ENCODE measurements at places on chromosomes 7 and 10.
A peak's percentile ranks its signal among the peaks of the same experiment; 100 is the strongest.

DNA sequence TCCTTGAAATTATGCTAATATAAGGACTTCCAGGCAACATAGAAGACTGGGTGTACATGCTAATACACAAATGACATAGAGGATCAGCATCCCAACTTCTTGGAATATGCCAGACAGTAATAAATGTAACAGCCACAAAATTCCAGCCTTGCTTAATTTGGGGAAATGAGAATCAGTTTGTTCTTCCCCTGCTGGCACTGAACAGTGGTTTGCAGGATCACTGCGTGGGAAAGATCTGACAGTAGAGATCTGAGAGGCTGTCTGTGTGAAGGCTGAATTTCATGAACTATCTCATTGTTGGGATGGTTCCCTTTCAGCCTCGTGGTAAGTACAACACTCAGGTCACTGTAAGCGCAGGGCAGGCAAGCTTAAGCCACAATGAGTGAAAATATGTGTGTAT lies 1078.0 kb downstream of the LRMDA start:
- no peak for DNase-seq

GRCh38 chr7:128869138-128869943 lies 6.7 kb downstream of the ATP6V1F start:
- peak; percentile 87 for DNase-seq

- no peak for DNase-seq
Measured at GRCh38 chr10:78768041-78768835, 300.5 kb upstream of the ZMIZ1 start.

DNA sequence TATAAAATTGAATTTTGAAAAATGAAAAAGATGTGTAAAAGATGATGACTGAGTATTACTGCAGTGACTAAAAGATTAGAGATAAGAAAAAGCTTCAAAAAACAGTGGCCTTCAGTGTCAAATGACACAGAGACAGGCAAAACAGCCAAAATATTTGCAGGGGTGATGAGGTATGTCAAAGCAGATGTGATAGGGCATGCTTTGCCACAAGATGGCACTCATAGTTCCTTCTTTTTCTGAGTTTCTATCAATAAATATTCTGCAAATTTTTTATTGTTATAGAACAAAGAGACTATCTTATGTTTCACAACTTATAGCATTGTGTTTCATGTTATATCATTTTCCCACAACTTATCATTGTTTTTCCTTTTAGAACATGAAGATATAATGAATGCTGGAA lies 344.1 kb upstream of the HPS1 start:
- DNase-seq, result peak; percentile 61

DNA sequence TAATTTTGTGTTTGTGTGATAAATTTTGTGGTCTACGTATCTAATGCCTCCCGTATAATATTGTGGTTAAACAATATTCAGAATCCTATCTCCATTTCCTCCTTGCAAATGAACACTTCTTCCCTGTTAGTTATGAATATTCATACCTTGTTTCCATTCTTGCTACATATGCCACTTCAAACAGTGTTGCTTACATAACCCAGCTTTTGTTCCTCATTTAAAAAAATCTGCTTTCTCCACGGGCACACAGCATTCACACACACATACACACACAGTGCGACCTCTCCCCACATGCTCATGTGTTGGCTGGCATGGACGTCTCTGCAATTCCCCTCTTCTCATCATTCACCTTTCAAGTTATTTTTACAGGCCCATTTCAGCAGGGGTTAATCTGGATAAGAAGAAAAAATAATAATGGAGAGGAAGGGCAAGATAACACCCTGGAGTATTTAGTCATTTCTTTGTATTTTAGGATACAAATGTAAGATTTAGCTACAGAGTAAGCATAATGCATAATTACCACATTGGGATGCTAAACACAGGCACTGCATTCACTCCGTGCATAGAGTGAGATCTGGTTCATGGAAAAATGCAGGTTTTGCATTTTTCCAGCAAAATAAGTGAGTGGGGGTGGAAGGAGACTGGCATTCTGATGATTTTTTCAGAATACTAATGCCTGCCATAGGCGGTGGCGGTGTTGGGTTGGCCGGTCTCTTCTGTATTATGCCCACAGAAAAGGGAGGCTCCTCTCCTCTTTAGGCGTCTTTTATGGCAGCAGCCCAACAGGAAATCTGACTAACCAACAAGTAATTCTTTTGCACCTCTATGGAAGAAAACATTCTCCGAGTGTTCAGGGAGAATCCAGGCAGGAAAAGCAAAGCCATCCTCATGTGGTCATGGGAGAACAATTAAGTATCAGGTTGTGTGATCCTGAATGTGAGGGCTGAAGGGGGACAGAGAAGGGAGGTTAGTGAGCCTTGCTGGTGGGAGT lies 31.7 kb upstream of the ELMO1 start:
- DNase-seq, result no peak

GRCh38 chr7:1475991-1476390 lies 16.7 kb upstream of the MICALL2 start:
- DNase-seq, result no peak

DNA sequence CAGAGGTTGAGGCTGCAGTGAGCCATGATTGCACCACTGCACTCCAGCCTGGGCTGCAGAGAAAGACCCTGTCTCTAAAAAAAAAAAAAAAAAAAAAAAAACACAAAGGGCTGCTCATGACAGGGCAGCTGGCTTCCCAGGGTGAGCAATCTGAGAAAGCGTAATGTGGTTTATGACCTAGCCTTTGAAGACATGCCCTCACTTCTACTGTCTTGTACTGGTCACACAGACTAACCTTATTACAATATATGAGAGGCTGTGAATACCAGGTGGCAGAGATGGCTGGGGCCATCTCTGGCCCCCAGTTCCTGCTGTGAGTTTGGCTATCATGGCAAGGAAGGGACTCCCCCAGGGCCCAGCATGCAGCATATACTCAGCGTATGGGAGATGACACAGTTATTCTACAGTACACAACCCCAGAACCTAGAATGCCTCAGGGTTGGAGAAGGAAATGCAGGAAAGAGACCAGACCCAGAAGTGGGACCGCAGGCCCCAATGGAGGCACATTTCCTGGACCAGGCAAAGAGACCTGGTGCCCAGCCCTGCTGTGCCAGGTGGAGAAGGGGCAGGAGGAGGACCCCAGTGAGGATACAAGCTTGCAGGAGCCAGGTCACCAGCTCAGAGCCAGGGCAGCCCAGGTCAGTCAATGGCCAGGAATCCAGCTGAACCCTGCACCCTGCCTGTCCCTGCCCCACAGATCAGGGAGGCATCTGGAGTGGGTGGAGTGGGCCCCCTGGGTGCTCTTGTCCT lies 26.3 kb downstream of the NPTX2 start:
- no peak for DNase-seq

GRCh38 chr10:5274795-5275194 lies 78.2 kb downstream of the AKR1C4 start:
- no peak for DNase-seq

DNA sequence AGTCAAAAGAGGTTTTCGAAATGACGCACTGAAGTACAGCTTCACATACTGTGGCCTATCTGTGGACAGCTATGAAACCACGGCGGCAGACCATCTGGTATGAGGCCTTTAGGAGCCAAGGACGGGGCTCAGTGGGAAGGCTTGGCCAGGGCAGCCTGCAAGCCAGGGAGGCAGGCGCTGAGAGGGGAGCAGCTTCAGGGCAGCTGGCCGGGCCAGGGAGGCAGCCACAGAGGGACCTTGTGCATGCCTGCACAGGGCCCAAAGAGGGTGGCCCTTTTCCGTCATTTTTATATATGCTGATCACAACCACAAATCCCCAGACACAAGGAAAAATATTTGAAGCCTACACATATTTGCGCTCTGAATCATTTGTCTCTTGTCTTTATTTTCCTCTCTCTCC lies 13.5 kb downstream of the CALD1 start:
- no peak for DNase-seq

DNA sequence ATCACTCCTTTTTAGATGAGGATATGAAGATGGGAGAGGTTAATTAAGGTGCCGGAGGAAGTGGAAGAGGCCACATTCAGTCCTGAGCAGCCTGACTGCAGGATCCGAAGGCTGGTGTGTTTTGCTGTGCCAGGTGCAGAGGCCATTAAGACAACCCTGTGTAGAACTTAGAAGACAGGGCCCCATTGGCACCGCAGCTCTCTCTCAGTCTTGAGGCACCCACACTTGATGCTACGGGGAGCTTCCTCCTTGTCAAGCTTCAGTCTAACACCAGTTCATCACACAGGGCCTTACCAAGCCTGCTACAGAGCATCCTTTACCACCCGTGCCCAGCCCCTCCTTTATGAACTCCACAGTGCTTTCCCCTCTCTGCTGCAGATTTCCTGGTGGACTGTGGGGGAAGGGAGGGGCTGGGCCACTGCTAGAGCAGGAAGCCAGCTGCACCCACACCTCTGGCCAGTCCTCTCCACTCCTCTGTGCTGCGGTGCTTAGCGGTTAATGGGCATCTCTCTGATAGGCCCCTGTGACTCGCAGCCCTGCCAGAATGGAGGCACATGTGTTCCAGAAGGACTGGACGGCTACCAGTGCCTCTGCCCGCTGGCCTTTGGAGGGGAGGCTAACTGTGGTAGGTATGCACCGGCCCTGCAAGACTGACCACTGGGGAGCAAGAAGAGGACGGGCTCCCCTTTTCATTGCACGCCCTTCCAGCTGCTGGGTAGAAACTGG lies 45.5 kb downstream of the VWA2 start:
- no peak for DNase-seq

DNA sequence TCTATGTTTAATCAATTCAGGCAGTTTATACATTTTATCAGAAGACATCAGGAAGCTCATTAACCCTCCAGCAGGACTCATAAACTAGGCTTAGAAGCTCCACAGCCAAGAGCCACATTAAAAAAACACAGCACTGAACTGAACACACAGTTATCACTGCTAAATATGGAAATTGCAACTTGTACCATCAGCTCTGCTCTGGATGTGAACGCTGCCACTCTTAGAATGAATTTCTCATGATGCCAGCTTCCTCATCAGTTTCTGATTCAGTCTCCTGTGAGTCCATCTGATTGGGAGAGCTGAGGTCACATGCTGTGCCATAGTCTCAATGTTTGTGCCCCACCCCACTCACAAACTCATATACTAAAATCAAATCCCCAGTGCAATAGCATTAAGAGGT lies 17.1 kb upstream of the ING3 start:
- DNase-seq, result no peak

GRCh38 chr7:25780904-25781303 lies 371.1 kb upstream of the NFE2L3 start:
- no peak for DNase-seq

GRCh38 chr10:48638739-48639527 lies 34.1 kb upstream of the ARHGAP22 start:
- DNase-seq, result no peak

GRCh38 chr10:56360583-56360966 lies 484 bp downstream of the ZWINT start:
- no peak for DNase-seq

DNA sequence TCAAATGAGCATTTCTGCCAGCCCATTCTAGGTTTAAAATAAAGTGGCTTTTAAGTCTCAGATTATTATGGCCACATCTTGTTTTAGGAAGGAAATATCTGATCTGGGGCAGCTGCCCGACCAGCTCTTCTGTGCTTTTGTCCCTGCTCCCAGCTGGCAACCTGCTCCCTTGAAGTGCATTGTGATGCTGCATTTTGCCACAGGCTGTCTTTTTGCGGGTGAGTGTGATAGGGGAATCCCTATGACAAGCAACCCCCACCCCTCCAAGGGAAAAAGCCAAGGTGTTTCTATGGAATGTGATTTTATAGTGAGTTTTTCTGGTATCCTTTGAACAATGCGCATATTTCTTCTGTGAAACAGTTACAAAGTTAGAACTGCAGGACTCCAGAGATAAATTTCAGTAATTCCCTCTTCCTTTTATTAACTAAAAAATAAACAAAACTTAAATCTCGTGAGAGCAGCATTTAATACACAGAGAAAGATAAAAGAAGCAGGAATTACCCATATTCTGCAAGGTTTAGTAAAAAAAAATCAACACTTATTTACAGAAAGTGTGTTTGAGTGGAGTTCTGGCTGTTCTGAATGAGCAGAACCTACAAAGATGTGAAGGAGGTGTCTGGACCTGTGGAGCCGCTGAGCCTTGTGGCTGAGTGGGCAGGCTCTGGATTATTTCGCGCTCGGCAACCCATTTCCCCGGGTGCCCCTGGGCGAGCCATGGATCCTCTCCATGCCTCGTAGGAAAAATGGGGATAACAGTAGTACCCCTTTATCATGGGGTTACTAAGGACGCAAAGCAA lies 10.1 kb upstream of the HPS1 start:
- peak; percentile 42 for DNase-seq

DNA sequence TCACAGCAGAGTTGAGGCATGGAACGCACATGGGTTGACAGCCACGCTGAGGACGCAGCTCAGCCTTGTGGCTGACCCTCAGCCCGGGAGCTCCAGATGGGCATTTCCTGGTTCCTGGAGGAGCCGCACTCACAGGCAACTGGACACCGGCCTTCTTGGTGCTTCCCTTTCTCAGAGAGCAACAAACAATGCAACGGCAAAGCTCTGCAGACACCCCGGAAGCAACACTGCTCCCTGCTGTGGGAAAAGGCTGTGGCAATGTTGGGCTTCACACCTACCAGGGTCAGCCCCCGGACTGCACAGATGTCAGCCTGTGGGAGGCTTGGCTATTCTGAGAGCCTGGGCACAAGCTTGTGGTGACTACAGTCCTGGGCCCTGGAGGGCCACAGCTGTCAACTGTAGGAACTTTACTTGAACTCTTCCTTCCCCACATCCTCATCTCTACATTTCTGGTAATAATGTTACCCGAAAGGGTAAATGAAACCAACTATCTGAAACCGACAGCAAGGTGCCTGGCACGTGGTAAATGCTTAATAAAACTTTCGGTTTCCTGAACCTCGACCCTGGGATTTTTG lies 597.5 kb upstream of the MKI67 start:
- no peak for DNase-seq

- DNase-seq, result no peak
Measured at GRCh38 chr10:121309164-121309563, 289.1 kb downstream of the FGFR2 start.

Measured in SK-N-SH (cell line).